ENCODE measurements at places on chromosomes 7 and 10.
A peak's percentile ranks its signal among the peaks of the same experiment; 100 is the strongest.

GRCh38 chr7:5477126-5477525, 53.5 kb upstream of the TNRC18 start:
- no peak for DNase-seq

- no peak for DNase-seq
Measured at GRCh38 chr10:129544205-129545202, 77.5 kb downstream of the MGMT start.

DNA sequence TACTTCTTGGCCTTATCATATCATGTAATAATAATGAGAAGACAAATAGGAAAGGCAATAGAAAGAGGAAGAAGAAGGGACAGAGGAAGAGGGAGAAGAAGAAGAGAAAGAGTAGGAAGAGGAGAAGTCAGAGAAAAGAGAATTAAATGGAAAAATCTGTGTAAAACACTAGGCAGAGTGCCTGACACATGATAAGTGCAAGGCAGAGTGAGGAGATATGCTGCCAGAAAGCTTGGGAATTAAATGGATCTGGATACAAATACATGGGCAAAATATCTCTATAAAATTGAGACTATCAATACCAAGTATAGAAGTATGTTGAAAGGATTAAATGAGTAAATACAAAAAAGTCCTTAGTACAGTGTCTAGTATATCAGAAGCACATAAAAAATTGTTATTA, 124.8 kb downstream of the CACNA2D1 start:
- no peak for DNase-seq

- no peak for DNase-seq
Measured at GRCh38 chr10:24806262-24806661, 82.6 kb upstream of the ARHGAP21 start.

DNA sequence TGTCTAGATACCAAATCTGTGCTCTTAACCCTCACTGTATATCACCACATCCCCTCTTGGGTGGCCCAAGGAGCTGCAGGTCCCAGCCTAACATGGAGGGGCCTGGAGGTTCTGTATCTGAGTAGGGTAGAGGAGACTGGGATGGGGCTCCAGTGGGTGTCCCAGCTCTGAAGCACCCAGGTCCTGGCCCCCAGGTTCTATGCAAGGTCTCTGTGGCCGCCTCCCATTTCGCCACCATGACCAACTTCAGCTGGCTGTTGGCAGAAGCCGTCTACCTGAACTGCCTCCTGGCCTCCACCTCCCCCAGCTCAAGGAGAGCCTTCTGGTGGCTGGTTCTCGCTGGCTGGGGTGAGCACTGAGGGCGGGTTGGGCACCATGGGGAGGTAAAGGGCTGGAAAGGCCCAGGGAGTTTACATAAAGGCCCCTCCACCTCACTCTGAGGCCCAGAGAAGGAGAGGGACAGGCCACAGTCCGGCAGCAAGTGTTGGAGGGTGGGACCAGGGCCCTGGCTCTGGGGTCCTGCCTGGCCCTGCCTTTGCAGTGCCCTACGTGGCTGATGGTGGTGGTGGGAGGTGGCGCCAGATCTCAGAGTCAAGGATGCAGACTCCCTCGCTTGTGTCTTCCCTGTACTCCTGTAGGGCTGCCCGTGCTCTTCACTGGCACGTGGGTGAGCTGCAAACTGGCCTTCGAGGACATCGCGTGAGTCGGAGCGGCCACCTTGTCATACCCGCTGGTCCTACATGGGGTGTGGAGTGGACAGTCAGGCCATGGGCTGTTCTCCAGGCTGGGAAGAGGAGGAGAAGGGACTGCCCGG, 10.2 kb downstream of the GHRHR start:
- DNase-seq = no peak

GRCh38 chr7:142445019-142445686, 187.3 kb upstream of the PRSS58 start:
- DNase-seq = no peak

DNA sequence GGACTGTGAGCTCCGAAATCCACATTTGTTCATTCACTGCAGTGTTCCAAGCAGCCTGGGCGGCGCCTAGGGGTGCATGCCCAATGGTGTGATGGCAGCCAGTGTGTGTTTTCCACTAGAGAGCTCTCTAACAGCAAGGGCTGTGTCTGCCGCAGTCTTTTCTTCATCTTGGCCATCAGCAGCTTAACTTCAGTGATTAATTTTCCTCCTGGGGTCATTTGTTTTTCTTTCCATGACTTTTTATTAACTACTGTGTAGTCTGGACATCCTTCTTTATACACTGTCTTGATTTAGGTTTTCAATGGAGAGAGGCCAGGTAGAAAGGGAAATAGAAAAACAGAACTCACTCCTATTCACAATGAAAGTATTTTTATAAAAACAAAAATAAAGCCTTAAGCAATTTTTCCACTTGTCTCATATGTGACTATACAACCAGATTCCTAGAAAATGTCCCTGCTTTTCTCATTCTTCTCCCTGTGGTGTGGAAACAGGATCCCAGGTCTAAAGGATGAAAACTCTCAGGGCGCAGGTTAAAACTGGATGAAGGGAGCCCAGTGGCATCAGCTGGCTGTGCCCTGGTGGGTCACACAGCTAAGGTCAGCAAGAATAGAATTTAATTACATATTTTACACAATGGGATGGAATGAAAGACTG, 176.8 kb downstream of the PKD1L1 start:
- DNase-seq = peak; percentile 86

DNA sequence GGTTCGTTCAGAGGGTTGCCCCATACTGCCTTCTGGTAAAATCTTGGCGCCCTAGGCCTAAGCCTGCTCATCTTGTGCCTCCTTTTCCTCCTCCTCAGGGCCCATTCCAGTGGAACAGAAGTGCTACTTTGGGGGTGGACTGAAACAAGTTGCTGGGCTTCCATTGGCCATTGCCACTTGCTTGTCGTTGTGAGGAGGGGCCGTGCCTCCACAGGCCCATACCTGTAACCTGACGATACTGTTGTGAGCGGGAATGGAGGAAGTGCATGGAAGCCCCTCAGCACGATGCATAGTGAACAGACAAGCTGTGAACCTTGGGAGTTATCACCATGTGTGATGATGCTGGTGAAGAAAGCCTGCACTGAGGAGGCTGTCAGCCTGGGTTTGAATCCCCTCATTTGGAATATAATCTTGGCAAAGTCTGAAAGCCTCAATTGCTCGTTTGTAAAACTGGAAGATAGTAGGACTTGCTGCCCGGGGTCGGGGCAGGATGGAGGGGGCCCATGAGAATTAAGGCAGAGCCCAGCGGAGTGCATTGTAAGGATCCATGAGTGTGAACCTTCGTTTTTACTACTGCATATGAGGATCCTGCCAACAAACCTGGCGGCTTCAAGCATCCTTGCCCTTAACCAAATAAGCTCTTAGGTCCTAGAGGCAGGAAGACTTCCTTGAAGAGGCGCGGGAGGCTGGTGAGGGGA, 671 bp upstream of the PAPSS2 start:
- no peak for DNase-seq

GRCh38 chr10:122618461-122619165, 58.1 kb downstream of the DMBT1 start:
- no peak for DNase-seq

DNA sequence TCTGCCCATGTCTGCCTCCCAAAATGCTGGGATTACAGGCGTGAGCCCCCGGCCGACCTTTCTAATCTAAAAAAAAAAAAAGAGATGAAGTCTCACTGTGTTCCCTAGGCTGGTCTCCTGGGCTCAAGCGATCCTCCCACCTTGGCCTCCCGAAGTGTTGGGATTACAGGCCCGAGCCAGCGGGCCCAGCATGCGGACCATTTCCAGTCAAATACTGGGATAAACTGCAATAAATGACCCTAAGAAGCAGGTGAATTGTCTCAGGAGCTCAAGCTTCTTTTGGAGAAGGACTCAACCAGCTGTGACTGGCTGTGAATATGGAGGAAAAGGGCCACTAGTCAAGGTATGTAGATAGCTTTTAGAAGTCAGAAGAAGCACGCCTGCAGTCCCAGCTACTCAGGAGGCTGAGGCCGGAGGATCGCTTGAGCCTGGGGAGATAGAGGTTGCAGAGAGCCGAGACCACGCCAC, 550 bp upstream of the CREM start:
- DNase-seq = no peak

DNA sequence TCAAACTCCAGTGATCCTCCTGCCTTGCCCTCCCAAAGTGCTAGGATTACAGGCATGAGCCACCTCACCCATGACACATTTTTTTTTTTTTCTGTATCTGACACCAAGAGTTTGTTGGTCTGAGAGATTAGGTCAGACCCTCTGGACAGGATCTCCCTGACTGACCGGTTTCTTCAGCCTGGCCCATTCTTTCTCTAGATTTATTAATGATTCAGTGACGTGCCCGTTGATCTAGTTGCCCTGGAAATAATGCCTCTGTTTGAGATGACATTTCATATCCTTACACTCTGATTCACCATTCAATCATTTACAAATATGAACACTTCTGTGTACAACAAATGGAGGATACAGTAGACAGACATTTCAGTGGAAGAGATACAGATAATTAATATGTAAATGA, 1.4 kb upstream of the ZNF212 start:
- DNase-seq = no peak

GRCh38 chr10:132163278-132163765, 23.4 kb upstream of the DPYSL4 start:
- DNase-seq = no peak

DNA sequence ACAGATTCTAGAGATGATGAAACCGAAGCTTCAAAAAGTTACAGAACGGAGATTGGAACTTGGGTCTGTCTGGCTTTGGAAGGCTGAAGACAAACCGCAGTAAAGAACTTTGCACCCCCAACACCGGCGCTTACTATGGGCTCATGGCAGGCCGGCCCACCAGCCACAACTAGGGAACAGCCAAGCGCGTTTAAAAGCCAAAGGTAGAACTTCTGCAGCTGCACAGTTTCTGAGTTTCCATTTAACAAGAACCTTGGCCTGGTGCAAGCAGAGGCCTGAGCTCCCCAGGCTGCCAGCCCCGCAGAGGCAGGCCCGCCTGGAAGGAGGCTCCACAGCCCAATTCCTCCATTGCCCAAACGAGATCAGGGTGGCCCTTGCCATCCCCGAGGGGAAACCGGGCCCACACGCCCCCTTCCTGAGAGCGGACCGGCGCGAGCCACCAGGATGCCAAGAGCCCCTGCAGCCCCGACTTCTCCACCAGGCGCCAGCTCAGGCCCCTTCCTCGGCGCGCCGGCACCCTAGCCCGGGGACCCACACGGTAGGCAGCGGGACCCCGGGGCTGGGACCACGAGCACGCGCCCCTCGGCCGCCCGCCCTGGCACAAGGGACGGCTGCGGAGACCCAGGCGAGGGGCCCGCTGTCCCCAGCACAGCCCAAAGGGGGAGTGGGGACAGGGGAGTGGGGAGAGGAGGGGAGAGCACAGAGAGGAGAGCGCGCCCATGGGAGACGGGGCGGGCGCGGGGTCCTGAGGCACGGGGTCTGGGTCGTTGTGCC, 566 bp downstream of the MAD1L1 start:
- DNase-seq = no peak

DNA sequence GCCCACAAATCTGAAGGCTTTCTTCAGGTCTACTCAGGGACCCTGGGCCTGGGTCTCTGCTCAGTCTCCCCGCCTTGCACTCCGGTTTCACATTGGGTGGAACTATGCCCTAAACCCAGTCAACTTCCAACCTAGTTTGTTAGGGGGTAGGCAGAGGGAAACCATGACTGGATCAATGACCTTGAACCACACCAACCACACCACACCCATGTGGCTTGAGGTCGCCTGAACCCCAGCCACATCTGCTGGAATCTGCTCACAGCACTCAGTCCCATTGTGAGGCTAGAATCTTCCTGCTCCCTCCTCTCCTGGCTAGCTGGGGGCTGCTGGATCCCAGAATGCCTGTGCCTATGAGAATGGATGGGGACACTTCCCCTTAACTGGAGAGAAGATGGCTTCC, 17.9 kb downstream of the RFC2 start:
- no peak for DNase-seq

GRCh38 chr10:122293156-122293960, 22.3 kb downstream of the BTBD16 start:
- no peak for DNase-seq

DNA sequence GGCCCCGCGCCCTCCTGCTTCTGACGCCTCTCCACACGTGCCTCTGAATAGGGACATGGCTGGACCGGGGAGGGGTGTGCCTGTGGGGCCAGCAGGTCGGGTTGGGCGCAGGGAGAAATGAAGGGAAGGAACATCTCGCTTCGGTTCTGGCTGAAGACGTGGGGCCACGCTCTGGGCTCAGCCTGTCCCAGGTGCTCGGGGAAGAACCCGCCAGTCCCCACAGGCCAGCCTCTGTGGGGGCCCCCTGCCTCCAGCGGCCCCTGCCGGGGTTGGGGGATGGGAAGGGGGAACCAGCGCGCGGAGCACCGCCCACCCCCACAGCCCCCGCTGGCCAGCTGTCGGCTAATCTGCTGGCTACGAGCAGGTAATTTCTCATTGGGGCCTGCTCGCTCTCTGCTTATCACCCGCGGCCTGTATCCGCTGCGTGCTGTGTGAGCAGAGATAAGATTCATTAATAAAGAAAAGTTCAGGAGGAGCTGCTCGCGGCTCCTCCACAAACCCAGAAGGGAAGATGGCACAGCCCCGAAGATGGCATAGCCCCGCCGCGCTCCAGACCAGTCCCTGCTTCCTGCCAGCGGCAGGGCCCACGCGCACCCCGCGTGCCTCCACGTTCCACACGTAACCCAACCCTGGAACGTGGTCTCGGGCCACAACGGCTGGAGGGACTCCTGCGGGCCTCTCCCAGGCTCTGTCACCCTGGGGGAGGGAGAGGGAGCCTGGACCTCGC, 186.2 kb downstream of the ELFN1 start:
- DNase-seq = no peak

DNA sequence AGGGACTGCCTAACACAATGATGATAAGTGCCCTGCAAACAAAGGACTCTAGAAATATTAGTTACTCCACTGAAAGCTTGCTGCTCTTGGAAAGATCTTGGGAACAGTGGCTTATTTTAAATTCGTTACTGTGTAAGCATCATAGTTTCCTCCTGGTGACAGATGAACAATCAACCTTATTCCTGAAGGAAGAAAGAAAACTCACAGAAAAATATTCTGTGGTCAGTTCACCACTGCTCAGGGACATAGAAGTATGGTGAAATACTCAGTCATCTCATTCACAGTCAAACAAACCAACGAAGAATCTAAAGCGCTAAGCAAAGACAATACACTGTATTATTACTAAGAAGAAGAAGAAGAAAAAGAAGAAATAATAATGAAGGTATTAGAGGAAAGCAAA, 27.8 kb downstream of the MKX start:
- DNase-seq = no peak

GRCh38 chr10:86082556-86082955, 284.0 kb downstream of the GRID1 start:
- no peak for DNase-seq

- no peak for DNase-seq
Measured at GRCh38 chr7:147513451-147513850, 1077.1 kb upstream of the C7orf33 start.

GRCh38 chr7:117600911-117601310, 121.1 kb downstream of the CFTR start:
- no peak for DNase-seq

Data from astrocyte (in vitro differentiated cells and primary cell).